Choroid plexus epithelial cell (primary cell): ENCODE measurements at places on chromosomes 12 and 14.

DNA sequence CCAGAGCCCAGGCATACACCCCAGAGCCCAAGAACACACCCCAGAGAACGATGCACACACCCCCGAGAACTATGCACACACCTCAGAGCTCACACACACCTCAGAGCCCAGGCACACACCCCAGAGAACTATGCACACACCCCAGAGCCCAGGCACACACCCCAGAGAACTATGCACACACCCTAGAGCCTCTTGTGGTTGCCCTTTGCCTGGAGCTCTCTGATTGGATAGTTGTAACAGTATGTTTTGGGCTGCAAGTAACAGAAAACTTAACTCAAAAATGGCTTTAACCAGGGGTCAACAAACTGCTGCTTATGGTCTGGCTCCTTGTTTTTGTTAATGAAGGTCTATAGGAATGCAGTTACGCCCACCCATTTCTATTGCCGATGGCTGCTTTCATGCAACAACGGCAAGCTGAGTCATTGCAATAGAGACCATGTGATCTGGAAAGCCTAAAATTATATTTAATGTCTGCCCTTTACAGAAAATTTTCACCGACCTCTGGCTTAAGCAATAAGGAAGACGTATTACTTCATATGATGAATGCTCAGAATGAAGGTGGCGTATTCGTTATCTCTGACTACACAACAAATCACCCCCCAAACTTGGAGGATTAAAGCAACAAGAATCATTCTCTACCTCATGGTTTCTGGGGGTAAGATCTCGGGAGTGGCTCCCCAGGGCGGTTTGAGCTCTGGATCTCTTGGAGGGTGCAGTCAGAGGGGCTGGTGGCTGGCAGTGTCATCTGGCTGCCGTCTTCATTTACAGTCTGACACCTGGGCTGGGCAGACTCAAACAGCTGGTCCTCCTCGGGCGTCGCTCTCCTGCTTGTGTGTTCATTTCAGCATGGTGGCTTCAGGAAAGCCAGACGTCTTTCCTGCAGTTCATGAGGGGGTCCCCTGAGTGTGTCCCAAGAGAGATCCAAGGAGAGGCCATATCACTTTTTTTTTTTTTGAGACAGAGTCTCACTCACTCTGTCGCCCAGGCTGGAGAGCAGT, 66.3 kb upstream of the NCOR2 start:
- peak; percentile 78 for DNase-seq

- no peak for DNase-seq
These were observed 241.7 kb downstream of the AEBP2 start for GRCh38 chr12:19681007-19681406.

GRCh38 chr14:72731252-72732020, 162.5 kb downstream of the DPF3 start:
- no peak for DNase-seq

GRCh38 chr14:64717870-64718269, 13.6 kb downstream of the PLEKHG3 start:
- DNase-seq, result no peak

GRCh38 chr12:106978035-106978800, 8.7 kb downstream of the MTERF2 start:
- DNase-seq, result peak; percentile 78

DNA sequence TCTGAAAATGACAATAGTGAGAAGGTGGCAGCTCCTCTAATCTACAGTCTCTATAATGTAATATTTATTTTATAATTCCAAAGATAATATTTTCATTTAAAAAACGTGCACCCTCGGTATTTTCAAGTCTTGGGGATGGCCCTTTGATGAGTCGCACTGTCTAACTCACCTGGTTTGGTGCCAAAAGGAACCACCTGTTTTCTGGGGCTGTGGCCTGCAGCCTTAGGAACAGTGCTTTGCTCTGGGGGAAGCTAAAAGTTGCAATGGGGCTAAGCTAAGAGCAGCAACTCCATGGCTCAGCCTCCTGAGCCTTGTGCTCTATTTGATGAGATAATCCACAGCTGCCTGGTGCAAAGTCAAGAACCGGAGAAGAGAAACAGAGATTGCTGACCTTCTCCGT, 6.4 kb upstream of the ENDOU start:
- DNase-seq, result no peak

DNA sequence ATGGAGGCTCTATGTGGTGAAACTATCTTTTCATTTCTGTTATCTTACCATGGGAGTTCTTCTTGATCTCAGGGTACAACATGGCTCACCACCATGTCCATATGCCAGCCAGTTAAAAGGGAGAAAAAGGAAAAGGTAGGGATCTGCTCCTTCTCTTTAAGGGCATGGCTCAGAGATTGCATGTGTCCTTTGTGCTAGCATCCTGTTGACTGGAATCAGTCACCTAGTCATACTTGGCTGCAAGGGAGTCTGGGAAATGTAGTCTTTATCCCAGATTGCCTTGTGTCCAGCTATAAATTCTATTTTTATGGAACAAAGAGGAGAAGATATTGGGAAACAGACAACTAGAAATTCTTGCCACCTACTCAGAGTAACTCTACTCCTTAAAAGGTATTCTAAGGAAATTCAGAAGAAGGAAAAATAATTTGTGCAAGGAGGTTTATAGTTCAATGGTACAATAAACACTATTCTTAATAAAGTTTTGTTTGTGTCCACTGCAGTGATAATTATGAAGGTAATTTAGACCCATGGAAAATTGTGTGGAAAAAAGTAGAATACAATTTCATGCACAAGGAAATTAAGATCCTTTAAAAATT, 86.4 kb upstream of the RPH3A start:
- DNase-seq, result no peak

- peak; percentile 59 for DNase-seq
These were observed 9.3 kb upstream of the USP15 start for GRCh38 chr12:62250671-62251608.

DNA sequence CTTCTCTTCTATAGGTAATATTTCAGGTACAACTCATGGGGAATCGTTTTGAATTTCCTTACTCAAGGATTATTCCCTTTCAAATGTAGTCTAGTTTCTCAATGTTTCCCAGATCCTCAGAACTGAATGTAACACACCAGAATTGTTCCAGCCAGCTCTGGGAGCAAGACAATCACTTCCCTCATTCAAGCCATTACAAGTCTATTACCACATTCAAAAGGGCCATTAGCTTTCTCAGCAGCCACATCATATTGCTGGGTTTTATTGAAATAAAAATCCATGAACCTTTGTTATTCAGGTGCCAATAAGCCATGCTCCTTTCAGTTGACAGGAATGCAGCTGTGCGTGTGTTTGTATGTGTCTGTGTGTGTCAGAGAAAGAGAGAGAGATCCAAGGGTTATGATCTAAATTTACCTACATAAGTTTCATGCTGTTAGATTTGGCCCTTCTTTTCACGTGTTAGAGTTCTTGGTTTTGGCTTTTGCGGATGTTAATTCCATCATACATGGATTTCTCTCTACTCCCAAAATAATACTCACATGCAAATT, 357.7 kb downstream of the BCAT1 start:
- no peak for DNase-seq

DNA sequence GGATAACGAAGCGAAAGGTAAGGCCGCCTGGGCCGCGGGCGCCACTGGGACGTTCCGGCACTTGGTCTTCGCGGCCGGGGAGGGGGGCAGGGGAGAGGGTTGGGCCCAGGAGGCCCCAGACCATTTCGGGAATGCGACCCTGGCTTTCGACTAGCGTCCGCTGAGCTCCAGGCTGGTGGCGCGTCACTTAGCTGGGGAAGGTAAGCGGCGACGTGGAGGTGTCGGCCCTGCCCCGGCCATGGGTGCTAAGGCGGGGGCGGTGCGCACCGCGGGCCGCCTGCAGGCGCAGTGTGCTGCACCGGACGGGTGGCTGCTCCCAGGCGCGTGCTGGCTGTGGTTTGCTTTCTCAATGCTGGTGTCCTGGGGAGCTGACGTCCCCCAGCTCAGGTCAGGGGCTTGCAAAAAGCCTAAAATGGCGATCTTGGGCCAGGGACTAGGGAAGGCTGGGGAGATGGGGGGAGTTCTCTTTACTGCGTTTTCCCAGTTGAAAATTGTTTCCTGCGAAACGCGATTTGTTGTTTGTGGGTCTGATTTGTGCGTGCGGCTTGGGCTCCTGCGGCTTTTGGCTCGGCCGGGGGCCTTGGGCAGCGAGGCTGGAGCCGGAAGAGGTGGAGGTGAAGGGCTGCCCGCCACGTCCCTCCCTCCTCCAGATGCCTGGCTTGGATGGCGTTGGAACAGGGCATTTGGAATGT, 1.2 kb downstream of the HOXC10 start:
- DNase-seq, result no peak

GRCh38 chr12:102571889-102572288, 91.5 kb upstream of the IGF1 start:
- DNase-seq, result no peak

DNA sequence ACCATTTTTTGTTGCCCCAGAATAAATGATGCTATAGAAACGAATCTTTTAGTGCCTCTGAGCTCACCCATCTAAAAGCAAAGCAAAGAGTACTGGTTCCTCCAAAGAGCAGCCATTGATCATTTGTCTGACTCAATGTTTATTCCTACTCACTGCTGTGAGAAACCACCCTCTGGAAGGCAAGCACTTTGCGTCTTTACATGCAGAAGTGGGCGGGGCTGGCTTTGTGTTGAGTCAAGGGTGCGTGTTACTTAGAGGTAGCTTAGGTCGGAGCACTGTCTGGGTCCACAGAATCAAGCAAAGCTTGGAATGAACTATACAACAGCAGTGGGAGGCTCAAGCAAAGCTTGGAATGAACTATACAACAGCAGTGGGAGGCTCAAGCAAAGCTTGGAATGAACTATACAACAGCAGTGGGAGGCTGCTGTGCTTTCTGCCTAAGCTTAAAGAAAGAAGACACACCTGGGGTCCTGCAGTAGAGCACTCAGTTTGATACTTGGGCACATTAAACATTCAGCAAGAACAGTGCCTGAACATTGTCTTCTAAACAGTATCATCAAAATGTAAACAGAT, 77.2 kb upstream of the PRICKLE1 start:
- peak; percentile 13 for DNase-seq
